ENCODE measurements at places on chromosomes 11 and 22. TPM values are rescaled to one million over a fixed set of nuclear protein-coding genes. Genes with fewer than 3 reads are reported as not detected.

The KIRREL3 gene
- total RNA-seq = 1.1 TPM

DNA sequence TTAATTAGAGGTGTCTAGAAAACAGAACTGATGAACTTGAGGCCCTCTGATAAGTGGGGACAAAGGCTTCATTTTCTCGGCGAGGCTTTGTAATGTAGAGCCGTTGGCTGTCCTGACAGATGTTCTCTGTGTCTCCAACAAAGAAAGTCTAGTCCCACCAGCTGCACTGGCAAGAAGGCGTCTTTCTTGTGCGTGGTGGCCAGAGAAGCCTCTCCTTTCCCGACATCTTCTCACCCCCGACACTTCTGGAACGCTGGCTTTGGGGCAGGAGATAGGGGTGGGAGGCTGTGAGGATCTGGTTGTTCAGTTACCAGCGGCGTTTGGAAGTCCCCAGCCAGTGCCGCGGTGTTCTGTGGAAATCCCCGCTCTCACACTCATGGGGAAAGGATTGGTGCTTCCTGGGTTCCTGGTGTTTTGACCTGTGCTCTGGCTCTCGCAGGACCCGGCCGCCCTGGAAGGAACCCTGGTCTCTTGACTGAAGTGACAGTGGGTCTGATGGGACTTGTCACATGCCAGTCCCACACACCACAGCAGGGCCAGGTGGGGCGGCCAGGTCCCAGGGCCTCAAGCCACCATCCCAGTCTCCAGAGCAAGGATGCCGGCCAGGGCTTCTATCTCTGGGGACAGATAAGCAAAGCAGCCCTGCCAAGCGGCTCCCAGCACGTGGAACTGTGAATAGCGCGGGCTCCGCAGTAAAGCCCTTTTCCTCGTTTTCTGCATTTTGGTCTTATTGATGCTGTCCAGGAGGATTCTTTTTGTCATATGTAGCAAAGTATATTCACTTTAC, 23.2 kb downstream of the FADS2 start:
- no peaks in the 10 kb centered on the region for H3K4me1 ChIP-seq
- H3K27ac ChIP-seq = no peak overlapping the region
- H3K36me3 ChIP-seq = peaks cover 17% of the 10 kb centered on the region
- no peaks in the 10 kb centered on the region for H3K27me3 ChIP-seq
- no peak overlapping the region for H3K4me3 ChIP-seq

GRCh38 chr11:10076458-10077141, 217.4 kb downstream of the SBF2 start:
- no peaks in the 10 kb centered on the region for H3K36me3 ChIP-seq
- H3K27me3 ChIP-seq = no peaks in the 10 kb centered on the region

The IGLL1 gene
- total RNA-seq = not detected

DNA sequence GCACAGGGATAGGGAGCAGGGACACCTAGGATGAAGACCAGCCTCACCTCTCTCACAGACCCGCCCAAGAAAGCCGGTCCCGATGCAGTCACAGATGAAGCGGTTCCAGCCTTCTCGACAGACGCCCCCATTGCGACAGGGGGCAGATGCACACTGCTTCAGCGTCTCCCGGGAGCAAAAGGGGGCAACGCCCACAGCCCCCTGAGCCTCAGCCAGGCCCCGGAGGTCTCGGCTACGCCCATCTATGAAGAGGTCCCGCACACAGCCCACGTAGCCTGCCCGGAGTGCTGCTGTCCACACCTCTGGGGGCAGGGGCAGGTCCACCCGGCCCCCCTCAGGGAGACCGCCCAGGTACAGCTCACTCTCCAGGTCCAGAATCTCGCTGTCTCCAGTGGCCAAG, 62.3 kb downstream of the NRXN2 start:
- peaks cover 12% of the 10 kb centered on the region for H3K4me1 ChIP-seq
- H3K27ac ChIP-seq = no peak overlapping the region
- H3K27me3 ChIP-seq = no peaks in the 10 kb centered on the region
- H3K4me3 ChIP-seq = no peak overlapping the region
- no peaks in the 10 kb centered on the region for H3K36me3 ChIP-seq
- DNase-seq = no peak

GRCh38 chr11:14852571-14853177, 39.4 kb downstream of the CYP2R1 start:
- no peak for DNase-seq
- H3K36me3 ChIP-seq = no peaks in the 10 kb centered on the region
- no peak overlapping the region for H3K4me3 ChIP-seq
- peaks cover 7% of the 10 kb centered on the region for H3K4me1 ChIP-seq

DNA sequence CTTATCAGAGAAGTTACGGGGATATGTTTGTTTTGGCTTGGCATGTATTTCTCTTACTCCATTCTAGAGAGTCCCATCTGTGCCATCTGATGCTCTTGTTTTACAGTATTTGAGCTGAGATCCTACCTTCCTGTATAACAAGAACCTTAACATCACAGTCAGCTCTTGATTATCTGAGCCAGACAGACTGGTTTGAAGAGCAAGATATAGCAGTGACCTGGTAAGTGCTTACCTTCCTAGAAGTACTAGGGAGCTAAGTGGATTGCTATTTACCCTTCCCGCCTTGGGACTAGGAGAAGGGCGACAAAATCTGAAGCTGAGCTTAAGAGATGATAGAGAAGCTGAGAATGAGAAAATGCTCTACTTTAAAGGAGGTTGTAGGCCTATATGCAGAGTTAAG, 235.3 kb downstream of the CSNK2A3 start:
- no peaks in the 10 kb centered on the region for H3K27me3 ChIP-seq
- no peak overlapping the region for H3K27ac ChIP-seq
- H3K36me3 ChIP-seq = no peaks in the 10 kb centered on the region
- DNase-seq = no peak

DNA sequence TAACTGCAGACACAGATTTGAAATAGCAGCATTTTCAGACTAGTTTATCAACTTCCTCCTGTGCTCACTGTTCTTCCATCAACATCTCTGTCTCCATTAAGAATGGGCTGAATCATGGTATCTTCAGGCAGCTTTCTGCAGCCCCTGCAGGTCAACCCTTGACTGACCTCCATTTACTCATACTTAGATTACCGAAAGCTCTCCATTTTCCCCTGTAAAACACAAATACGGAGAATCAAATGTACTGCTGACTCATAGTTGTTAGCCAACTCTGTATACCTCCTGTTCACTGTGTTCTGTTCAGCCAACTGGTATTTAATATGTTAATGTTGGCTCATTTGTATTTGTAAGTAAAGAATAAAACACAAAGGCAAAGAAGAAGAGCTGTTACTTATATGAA, 364.0 kb downstream of the CASP12 start:
- no peaks in the 10 kb centered on the region for H3K27me3 ChIP-seq
- H3K27ac ChIP-seq = no peak overlapping the region
- no peaks in the 10 kb centered on the region for H3K36me3 ChIP-seq
- no peak for DNase-seq
- no peaks in the 10 kb centered on the region for H3K4me1 ChIP-seq
- H3K4me3 ChIP-seq = no peak overlapping the region

- H3K4me1 ChIP-seq = no peaks in the 10 kb centered on the region
- H3K27me3 ChIP-seq = no peaks in the 10 kb centered on the region
- no peak for DNase-seq
Observed at GRCh38 chr11:107682572-107682971, 29.3 kb downstream of the SLN start.

DNA sequence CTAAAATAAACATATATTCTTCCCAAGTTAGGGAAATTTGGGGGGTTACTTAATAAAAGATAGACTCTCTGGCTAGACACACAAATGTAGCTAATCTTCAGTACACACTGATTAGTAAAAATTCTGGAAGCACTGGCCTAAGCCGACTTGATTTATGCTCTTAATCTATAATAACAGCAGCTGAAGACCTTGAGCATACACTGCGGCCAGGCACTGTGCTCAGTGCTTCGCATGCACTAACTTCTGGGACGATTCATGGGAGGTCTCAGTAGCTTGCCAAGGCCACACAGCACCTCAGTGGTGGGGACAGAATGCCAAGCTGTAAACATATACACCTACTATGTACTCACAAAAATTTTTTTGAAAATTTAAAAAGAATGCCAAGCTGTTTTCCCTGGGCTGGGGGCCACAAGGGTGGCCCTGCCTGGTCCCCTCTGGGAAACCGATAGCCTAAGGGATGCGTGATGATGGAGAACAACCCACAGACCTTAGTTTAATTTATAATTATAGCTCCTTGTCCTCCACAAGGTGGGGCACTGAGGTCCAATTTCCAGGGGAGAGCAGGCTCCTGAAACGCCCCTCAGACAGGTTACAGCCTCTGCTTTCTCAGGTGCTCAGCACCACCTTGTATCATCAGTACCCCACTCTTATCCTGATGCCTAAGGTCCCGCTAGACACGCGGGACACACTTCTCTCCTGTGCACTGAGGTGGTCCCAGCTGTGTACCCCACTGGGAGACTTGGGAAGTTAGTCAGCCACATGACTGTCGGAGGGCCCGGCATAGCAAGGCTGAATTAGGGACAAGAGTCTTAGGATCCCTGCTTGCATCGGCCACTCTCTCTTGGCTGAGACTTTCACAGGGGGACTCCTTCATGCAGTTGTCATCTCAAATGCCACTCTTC, 20.1 kb downstream of the SERPIND1 start:
- no peak for DNase-seq
- no peaks in the 10 kb centered on the region for H3K4me1 ChIP-seq
- no peak overlapping the region for H3K27ac ChIP-seq
- no peaks in the 10 kb centered on the region for H3K27me3 ChIP-seq
- H3K4me3 ChIP-seq = no peak overlapping the region

The KDM4E gene
- total RNA-seq = not detected

GRCh38 chr22:48444320-48445112, 1383.2 kb downstream of the BRD1 start:
- DNase-seq = no peak
- H3K36me3 ChIP-seq = no peaks in the 10 kb centered on the region
- no peaks in the 10 kb centered on the region for H3K4me1 ChIP-seq
- H3K4me3 ChIP-seq = no peak overlapping the region
- no peak overlapping the region for H3K27ac ChIP-seq

The OR8H2 gene
- total RNA-seq = not detected

- H3K4me3 ChIP-seq = no peak overlapping the region
- no peak for DNase-seq
- H3K27me3 ChIP-seq = peaks cover 3% of the 10 kb centered on the region
- no peak overlapping the region for H3K27ac ChIP-seq
- H3K36me3 ChIP-seq = no peaks in the 10 kb centered on the region
- peaks cover 8% of the 10 kb centered on the region for H3K4me1 ChIP-seq
Observed at GRCh38 chr11:134044514-134045284, 24.2 kb upstream of the JAM3 start.

GRCh38 chr11:16204261-16204660, 152.1 kb downstream of the SOX6 start:
- DNase-seq = no peak
- H3K4me1 ChIP-seq = peaks cover 7% of the 10 kb centered on the region
- H3K4me3 ChIP-seq = no peak overlapping the region
- H3K27me3 ChIP-seq = no peaks in the 10 kb centered on the region
- H3K27ac ChIP-seq = no peak overlapping the region
- H3K36me3 ChIP-seq = no peaks in the 10 kb centered on the region

Measured in neural progenitor cell (in vitro differentiated cells).